ENCODE measurements at places on chromosomes 6 and 20. TPM values are rescaled to one million over a fixed set of nuclear protein-coding genes. Genes with fewer than 3 reads are reported as not detected.
A peak's percentile ranks its signal among the peaks of the same experiment; 100 is the strongest.

GRCh38 chr20:6577451-6577850 lies 190.0 kb upstream of the BMP2 start:
- no peak for DNase-seq

DNA sequence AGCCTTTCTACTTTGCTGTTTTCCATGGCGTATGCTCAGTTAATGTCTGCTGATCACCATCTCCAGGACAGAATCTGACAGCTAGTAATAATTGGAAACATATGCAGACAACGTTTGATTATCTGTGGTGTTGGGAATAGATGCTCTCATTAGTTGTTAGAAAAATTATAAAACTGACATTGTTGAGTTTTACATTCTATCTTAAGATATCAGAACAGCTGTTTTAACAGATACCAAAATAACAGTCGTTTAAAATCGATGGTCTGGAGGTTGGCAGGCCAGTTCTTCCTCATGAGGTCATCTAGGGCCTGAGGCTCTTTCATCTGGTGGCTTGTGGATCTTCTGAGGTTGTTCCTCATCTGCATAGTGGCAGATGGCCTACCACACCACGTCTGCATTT lies 137.6 kb downstream of the AIG1 start:
- no peak for DNase-seq

DNA sequence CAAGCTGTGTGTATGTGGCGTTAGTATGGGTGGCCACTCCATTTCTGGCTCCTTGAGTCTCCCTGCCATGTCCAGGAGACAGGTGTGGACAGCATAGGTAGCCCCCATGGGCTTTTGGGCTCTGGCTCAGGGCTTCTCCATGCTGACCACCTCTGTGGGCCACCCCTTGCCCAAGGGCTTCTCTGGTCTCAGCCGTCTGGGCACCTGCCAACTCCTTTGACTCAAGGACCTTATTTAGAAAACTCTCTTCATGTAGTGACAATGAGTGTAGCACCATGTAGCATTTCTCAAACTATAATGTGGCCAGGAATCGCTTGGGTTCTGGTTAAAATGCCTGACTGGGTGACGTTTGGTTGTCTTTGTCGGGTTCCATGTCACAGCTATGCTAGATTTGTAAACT lies 5.1 kb upstream of the GTSF1L start:
- no peak for DNase-seq

GRCh38 chr6:166803471-166803870 lies 152.9 kb downstream of the RNASET2 start:
- DNase-seq = no peak

DNA sequence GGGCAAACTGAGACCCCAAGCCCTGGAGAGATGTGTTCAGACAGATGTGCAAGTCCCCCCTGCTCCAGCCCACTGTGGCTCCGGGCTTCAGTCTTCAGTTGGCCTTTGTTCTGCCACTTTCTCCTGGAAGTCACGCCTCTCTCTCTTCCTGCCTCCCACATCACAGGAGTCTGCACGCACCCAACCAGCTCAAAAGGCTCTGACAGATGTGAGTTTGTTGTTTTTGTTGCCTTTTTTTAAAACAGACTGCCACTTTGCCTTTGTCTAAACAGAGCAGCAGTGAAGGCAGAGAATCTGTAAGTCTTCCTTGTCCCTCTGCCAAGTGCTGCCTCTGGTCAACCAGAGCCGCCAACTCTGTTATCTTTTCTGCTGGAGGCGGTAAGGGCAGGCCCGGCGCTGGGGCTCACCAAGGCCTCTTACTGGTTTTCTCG lies 149.7 kb downstream of the TFAP2C start:
- DNase-seq = peak; percentile 89

GRCh38 chr20:62475027-62475771 lies 596 bp downstream of the GATA5 start:
- DNase-seq = no peak

DNA sequence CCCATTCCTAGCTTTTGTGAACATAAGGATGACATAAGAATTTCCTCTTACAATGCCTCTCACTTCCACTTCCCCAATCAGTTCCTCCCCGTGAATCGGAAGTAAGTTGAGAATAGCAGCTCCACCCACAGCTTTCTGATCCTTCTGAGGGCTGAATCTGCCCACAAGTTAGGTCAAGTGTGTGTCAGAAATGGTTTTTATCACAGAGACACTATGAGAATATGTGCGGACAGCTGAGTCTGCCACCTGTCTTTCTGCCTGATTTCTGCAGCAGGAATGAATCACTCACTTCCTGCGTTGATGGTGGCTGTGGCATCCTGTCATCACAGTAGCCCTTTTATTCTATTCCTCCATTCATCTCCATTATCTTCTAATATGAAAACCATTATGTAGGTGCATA lies 70.2 kb downstream of the RIN2 start:
- peak; percentile 65 for DNase-seq

- no peak for DNase-seq
These were observed 27.1 kb upstream of the TOP1 start for GRCh38 chr20:41001497-41001896.

GRCh38 chr6:131400779-131401496 lies 172.1 kb upstream of the ARG1 start:
- no peak for DNase-seq

DNA sequence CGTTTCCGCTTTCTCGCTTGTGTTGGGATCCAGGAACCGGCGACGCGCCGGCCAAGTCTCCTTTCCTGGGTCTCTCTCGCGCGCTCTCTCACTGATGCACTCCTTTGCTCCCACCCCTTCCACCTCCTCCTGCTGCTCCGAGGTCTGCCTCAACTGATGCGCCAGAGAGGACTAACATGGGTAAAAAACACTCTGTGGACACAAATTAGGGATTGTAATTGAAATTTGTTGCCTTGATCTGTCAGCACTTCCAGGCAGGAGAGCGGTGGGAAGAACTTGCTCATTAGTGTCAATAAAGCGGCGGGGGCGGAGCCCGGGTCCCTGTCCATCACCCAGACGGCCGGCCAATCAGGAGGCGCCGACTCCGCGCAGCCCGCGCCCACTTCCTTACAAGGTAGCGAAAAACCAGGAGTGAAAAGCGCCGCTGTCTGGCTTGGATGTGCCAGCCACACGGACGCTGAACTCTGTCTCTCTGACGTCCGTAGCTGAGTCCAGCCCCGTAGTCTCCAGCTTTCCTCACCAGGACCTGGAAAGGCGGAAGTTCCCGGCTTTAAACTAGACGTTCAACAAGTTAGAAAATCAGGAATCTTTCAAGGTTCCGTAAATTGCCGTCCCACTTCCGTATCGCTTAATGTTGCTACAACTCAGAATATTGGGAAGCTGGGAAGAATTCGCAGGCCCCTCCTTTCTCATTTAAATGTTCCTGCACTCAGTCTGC lies at the start of gene TBX18:
Gene TBX18, minus strand, starts transcription at position 267 of the 718 bp plus-strand sequence. CDS start 417 bp downstream, outside the sequence.
- DNase-seq = peak; percentile 96

DNA sequence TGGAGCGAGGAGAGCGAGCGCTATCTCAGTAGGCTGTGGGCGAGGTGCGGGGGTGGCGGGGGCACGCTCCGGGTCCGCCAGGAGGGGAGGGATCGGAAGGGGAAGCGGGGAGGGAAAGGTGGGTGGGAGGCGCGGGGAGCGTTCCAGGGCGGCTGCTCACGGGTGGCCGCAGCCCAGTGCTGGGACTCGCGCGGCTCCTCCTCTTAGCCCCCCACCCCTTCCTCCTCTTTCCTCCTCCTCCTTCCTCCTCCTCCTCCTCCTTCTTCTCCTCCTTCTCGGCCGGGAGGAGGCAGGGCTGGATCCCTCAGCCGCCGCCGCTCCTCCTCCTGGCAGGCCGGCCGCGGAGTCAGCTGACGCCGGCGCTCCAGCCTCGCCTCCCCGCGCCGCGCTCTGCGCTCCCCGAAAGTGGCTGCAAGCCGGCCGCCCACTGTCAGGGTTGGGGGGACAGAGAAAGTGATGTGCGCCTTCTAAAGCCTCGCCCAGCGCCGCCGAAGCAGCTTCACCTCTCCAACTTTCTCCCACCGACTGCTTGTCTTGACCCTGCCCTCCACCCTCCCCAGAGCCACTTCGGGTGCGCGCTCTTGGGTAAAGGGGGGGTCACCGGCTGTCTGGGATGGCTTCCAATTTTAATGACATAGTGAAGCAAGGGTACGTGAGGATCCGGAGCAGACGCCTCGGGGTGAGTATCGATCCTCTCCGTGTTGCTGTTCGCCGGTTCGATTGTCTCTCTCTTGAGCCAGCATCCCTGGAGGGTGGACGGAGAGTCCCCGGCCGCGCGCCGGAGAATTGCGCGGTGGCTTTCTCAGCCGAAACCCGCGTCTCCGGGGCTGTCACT lies at the start of gene DOK5:
Gene DOK5, plus strand, starts transcription at position 260 of the 835 bp plus-strand sequence. Its CDS starts 354 bp downstream, at position 614.
- no peak for DNase-seq

DNA sequence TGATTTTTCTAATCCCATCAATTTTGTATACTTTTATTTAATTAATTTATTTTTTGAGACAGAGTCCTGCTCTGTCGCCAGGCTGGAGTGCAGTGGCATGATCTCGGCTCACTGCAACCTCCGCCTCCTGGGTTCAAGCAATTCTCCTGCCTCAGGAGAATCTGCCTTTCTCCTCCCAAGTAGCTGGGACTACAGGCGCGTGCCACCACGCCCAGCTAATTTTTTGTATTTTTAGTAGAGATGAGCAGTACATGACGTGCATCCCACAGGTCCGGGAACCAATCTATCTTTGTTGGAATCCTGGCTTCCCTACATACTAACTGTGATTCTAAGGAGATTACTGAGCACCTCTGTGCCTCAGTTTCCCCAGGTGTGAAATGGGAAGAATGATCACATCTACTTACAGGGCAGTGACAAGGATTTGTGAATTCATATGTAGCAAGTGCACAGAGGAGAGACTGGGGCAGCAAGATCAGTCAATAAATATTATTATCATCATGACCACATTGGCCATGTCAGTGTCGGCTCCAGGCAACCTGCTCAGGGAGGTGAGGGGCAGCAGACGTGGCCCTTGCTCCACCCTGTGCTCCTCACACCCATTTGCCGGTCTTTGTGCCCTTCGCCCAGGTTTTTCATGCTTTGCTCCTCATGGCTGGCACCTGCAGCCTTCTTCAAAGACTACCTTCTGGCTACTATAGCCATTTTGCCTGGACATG lies 22.1 kb downstream of the CYP24A1 start:
- DNase-seq = no peak

DNA sequence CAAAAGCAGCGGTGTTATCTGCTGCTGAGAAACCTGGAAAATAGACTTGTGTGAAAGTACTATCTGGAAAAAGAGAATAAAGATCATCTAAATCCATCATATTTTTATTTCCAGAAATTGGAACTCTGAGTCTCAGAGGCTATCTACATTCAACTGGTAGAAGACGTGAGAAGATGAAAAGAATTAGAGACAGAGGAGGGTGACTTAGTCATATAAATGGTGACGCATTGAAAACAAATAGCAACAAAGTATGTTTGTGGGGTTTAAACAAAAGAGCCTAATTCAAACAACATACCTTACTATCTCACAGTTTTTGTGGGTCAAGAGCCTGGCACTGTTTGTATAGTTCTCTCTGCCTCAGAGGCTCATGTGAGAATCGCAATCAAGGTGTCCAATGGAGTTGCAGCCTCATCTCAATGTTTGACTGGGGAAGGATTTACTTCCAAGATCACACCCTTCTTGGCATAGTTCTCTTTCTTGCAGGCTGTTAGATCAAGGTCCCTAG lies 757.1 kb upstream of the SLC35B3 start:
- no peak for DNase-seq

- no peak for DNase-seq
These were observed 703.1 kb downstream of the RFPL4B start for GRCh38 chr6:113050010-113050858.

DNA sequence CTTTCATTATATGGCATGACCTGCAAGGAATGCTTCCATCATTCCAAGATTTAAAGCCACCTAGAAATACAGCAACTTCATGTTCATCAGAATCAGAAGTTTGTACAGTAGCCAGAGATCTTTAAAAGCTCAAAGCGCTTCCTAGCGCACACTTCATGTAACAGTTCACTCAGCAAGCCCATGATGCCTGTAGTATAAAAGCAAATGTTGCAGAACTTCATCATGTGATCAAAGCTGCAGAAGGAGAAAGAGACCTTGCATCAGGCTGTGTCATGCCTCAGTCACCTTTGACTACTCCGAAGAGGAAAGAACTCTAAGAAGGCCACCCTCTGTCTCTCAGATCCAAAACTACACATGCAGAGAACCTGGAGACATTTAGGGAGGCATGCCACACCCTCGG lies 78.5 kb downstream of the AGPAT4 start:
- no peak for DNase-seq

- DNase-seq = no peak
These were observed 249.3 kb upstream of the PLN start for GRCh38 chr6:118298476-118299427.

DNA sequence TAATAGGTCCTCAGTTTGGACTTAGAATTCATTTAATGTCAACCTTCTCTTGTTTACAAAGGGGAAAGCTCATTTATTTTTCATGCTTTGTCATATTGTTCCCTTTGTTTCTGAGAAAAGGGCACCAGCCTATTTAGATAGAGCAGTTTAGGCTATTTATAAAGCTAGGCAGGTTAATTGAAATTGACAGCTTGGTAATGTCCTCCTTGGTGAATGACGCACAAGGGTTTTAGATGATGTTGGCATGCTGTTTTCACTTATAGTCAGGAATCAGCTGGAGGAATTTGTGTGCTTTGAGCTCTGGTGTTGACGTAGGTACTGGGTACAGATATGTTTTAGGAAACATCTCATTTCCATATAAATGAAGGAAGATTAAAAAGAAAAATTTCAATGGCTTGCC lies 45.2 kb downstream of the BCKDHB start:
- no peak for DNase-seq

DNA sequence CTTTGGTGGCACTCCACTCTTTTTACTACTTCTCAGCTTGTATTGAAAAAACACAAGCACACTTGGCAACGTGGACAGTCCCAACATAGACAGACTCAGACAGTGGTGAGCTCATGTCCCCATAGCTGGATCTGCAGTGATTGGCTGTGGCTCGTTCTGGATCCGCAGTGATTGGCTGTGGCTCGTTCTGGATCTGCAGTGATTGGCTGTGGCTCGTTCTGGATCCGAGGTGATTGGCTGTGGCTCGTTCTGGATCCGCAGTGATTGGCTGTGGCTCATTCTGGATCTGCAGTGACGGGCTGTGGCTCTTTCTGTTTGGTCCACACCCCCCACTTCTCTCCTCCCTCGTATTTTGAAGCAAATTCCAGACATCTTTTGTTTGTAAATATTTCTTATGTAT lies 28.0 kb downstream of the OSBPL2 start:
- DNase-seq = peak; percentile 23

DNA sequence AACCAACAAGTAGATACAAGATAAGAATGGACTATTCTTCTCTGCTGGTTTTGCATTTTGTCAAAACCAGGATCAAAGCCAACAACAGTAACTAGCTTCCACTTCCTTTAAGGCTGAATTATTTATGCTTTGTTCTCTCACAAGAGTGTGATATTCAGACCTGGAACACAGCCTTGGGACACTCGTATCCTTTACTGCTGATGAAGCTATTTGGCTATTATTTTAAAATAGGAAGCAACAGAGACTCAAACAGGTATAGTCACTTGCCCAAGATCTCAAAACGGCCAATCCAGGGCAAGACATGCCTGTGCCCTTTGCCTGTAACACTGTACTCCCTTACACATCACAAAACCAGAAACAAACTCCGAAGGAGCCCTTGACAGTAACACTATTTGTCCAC lies 19.9 kb downstream of the SPTLC3 start:
- no peak for DNase-seq

GPR63 gene
- total RNA-seq = 1.6 TPM

SLC22A16 gene
- not detected for total RNA-seq

BAG2 gene
- total RNA-seq = 7.7 TPM
